ENCODE measurements at places on chromosomes 1 and 21. TPM values are rescaled to one million over a fixed set of nuclear protein-coding genes. Genes with fewer than 3 reads are reported as not detected.

Gene SMPDL3B
- 1.3 TPM for polyA plus RNA-seq

Gene KCNH1
- 0.03 TPM for polyA plus RNA-seq

GRCh38 chr1:1833916-1834325 lies 55.7 kb upstream of the NADK start:
- DNase-seq, result no peak

- DNase-seq, result no peak
Measured at GRCh38 chr1:10607228-10607627, 132.5 kb downstream of the PEX14 start.
